Purkinje cell (primary cell): ENCODE measurements at places on chromosomes 11 and 22. TPM values are rescaled to one million over a fixed set of nuclear protein-coding genes. Genes with fewer than 3 reads are reported as not detected.

FXYD6 gene
- polyA plus RNA-seq: 4.9 and 113 TPM in 2 replicates

MSANTD4 gene
- polyA plus RNA-seq: 16.8 and 20.3 TPM in 2 replicates

NTM gene
- polyA plus RNA-seq: 204 and 320 TPM in 2 replicates

VSIG10L2 gene
- not detected in 2 replicates for polyA plus RNA-seq

ENTHD1 gene
- not detected in 2 replicates for polyA plus RNA-seq

TMEM121B gene
- polyA plus RNA-seq: 0.10 and 3.7 TPM in 2 replicates

HTR3B gene
- not detected in 2 replicates for polyA plus RNA-seq

DYNC2H1 gene
- 16.5 and 19.0 TPM in 2 replicates for polyA plus RNA-seq

CHRM1 gene
- 5.9 TPM in 1 of 2 replicates, not detected in the other for polyA plus RNA-seq

MUC15 gene
- polyA plus RNA-seq: not detected in 2 replicates
